ENCODE measurements at places on chromosomes 1 and 21. TPM values are rescaled to one million over a fixed set of nuclear protein-coding genes. Genes with fewer than 3 reads are reported as not detected.

THEM5 gene
- total RNA-seq: not detected

LRRC38 gene
- not detected for total RNA-seq

FAM72D gene
- total RNA-seq: 12.6 TPM

ATP6V1G3 gene
- total RNA-seq: not detected

DNA sequence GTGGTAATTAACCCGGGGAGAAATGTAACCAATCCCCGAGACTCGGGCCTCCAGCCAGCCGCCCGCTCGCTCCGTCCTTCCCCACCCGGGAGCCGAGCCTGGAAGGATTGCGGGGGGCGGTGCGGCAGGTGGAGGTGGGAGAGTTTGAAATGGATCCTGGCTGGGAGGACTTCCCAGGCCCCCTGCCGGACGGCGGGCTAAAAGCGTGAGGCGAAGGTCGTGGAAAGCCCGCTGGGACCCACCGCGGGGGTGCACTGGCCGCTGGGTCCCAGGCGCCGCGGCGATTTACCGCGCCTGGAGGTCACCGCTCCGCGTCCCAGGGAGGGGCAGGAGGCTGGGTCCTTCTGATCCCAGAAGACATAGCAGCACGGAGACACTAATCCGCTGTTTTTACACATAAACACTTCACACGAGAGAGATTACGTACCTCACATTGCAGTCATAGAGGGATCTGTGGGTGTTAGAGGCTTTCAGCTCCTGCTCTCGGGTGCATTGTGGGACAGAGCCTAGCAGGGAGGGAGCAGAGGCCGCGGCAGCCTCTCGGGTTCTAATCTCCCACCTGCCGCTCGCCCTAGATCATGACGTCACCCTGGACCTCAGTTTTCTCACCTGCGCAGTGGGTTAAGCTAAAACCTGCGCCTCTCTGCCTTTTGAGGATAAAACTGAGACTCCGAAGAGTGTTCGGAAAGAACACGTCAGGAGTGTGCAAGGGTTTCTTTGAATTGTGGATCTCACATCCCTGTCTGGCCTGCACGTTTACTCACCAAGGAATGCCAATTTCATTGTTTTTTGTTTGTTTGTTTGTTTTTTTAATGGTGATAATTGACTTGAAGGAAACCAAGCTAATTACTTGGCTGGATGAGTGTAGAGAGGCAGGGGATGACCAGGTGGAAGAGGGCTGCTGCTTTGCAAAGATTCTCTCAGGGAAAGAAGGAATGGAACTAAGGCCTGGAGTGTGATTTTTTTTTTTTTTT is 17.1 kb upstream of the TMEM9 start:
- DNase-seq: peak; percentile 85

DNA sequence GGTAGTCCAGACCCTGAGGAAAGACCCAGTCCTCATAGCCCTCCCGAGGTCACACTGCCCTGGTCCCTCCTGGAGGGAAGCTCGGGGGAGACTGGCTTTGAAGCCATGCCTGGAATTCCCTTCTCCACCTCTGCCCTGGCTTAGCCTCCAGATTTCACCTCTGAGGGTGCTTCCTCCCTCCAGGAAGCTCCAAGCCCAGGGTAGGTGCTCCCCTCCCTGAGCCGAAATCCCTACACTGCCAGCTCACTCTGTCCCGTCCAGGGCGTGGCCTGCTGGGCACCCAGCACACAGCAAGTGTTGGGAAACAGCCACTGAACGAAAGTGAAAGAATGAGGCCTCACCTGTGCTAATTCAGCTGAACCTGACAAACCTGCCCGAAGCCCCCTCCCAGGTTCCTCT is 6.0 kb upstream of the TNFRSF25 start:
- no peak for DNase-seq

DNA sequence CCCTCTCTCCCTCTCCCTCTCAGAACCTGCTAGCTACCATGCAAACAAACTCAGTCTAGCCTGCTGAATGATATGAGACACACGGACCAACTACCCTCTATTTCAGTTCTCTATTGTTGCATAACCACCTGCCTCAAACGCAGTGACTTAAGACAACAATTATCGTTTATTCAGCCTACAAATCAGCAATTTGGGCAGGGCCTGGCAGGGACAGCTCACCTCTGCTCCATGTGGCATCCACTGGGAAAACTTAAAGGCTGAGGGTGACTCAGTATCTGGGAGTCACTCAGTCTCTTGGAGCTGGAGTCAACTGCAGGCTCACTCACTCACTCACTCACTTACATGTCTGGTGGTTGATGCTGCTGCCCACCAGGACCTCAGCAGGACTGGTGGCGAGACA is 121.3 kb downstream of the SEC16B start:
- no peak for DNase-seq

DNA sequence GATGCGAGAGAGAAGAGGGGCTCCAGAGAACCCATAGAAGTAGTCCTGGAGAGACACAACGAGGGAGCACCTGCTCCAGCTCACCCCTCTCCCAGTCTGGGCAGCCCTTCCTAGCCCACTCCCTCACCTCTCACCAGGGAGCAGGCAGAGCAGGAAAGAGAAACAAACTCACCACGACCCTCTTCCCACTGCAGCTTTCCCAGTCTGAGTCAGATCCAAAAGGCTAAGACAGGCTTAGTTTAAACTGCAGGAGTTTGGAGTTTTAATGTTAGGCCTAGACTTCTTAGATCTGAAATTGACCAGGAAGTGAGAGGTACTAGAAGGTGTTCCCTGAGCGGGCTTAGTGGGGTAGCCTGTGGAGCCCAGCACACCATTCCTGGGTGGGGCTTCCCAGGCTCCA is 29.6 kb downstream of the SLC1A7 start:
- no peak for DNase-seq

DNA sequence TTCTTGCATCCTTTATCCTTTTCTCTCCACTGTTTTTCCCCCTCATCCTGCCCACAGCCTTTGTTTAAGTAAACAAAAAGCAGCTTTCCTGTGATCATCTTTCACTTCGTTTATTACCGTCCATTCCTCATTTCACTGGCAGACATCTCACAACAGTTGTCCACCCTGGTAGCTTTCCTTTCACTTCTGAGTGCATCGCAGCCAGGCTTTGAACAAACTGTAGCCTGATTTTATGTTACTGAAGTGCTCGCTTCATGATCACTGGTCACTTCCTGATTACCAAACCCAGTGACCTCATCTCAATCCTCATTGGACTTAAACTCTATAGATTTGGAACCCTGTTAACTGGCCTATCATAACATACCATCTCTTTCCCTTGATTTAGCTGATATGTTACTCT is 67.7 kb downstream of the SDCCAG8 start:
- DNase-seq: no peak

DNA sequence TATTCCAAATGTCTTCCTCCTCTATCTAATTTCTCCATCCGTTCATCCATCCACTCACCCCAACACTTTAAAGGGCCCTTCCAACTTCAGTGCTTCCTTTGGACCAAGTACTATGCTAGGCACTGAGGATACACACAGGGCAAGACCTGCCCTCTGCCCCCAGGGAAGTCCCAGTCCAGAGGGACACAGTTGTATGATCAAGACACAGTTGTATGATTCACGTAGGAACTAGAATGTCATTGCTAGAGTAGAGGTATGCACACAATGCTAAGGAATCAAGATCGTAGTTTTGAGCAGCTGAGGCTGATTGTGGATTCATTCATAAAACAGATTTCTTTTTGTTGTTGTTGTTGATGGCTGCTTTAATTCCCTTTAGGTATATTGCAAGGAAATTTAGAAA is 11.6 kb upstream of the IER5 start:
- DNase-seq: no peak

All from G401 (cell line).